ENCODE measurements at places on chromosomes 16 and 17. TPM values are rescaled to one million over a fixed set of nuclear protein-coding genes. Genes with fewer than 3 reads are reported as not detected.

NHLRC4 gene
- total RNA-seq, result not detected

CNEP1R1 gene
- 11.5 TPM for total RNA-seq

GRCh38 chr16:74899816-74900215 lies 85.1 kb downstream of the WDR59 start:
- H3K27me3 ChIP-seq, result no peaks in the 10 kb centered on the region
- no peaks in the 10 kb centered on the region for H3K36me3 ChIP-seq
- H3K4me1 ChIP-seq, result peaks cover 33% of the 10 kb centered on the region
- no peak overlapping the region for H3K27ac ChIP-seq
- H3K4me3 ChIP-seq, result no peak overlapping the region

DNA sequence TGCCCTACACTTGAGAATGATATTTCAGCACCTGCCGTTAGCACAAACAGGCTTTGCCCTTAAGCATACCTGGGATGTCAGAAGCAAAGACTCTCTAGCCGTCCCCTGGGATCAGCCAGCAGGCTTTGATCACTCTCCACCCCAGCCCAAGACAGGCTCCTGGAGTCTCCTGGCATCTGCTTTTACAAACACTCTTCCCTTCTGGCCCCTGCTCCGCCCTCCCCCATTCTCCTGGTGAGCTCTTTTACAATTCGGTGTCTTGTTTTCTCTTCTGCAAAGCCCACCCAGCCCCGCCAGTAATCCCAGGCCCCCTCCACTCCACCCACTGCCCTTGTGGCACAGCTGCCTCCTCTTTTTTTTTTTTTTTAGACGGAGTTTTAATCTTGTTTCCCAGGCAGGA lies 50.4 kb downstream of the KATNIP start:
- H3K27ac ChIP-seq, result no peak overlapping the region
- H3K27me3 ChIP-seq, result no peaks in the 10 kb centered on the region
- H3K4me3 ChIP-seq, result no peak overlapping the region
- H3K4me1 ChIP-seq, result peaks cover 33% of the 10 kb centered on the region

- H3K27me3 ChIP-seq, result no peaks in the 10 kb centered on the region
- no peaks in the 10 kb centered on the region for H3K36me3 ChIP-seq
- DNase-seq, result no peak
- H3K27ac ChIP-seq, result no peak overlapping the region
- H3K4me1 ChIP-seq, result no peaks in the 10 kb centered on the region
Observed at GRCh38 chr17:51365090-51365489, 104.7 kb downstream of the UTP18 start.
